Endothelial cell (in vitro differentiated cells): ENCODE measurements at places on chromosomes 1 and 21.

GRCh38 chr1:209648346-209648745, 3.9 kb downstream of the LAMB3 start:
- H3K27ac ChIP-seq = no peak overlapping the region
- H3K36me3 ChIP-seq = no peaks in the 10 kb centered on the region
- no peak overlapping the region for H3K4me3 ChIP-seq
- DNase-seq = no peak

GRCh38 chr1:28985427-28985826, 71.1 kb downstream of the EPB41 start:
- H3K36me3 ChIP-seq = peaks cover 26% of the 10 kb centered on the region
- no peak overlapping the region for H3K4me3 ChIP-seq
- peaks cover 5% of the 10 kb centered on the region for H3K4me1 ChIP-seq
- no peak overlapping the region for H3K27ac ChIP-seq
- no peak for DNase-seq
- peaks cover 2% of the 10 kb centered on the region for H3K27me3 ChIP-seq

DNA sequence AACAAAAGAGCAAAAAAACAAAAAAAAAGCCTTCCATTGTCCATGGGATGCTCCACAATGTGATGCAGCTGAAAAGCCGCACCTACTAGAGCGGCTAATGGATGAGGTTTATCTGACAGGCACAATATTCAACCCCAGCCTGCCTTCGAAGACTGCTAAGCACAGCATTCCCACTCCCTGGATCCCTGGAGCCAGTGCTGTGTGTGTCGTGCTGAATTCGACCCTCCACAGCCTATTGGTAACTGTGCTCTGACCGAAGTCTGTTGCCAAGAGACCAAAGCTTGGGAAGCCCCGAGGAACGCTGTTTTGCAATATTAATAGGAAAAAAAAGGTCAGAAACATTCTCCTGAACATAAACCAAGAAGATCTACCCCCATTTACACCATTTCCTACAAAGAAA, 57.2 kb upstream of the PUM1 start:
- no peak overlapping the region for H3K4me3 ChIP-seq
- no peaks in the 10 kb centered on the region for H3K4me1 ChIP-seq
- no peaks in the 10 kb centered on the region for H3K36me3 ChIP-seq
- H3K27ac ChIP-seq = no peak overlapping the region

DNA sequence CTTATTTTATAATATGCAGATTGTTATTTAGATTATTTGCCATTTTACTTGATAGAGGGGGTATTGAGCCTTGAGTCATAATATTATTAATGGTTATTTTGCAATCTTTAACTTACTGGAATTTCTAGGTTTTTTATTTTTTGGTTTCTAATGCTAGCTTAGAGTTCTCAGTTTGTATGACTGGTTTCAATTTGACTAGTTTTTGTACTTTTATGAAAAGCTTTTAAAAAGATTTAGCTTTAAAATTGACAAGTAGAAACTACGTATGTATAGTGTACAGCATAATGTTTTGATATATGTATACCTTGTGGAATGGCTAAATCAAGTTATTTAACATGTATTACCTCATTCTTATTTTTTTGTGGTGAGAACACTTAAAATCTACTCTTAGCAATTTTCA, 41.5 kb downstream of the CEP350 start:
- H3K27me3 ChIP-seq = peaks cover 2% of the 10 kb centered on the region
- H3K4me3 ChIP-seq = no peak overlapping the region
- no peaks in the 10 kb centered on the region for H3K36me3 ChIP-seq
- no peak for DNase-seq
- H3K4me1 ChIP-seq = no peaks in the 10 kb centered on the region
- no peak overlapping the region for H3K27ac ChIP-seq

- no peaks in the 10 kb centered on the region for H3K36me3 ChIP-seq
- DNase-seq = no peak
- no peaks in the 10 kb centered on the region for H3K27me3 ChIP-seq
- no peak overlapping the region for H3K27ac ChIP-seq
- no peaks in the 10 kb centered on the region for H3K4me1 ChIP-seq
Measured at GRCh38 chr1:103266036-103266435, 157.7 kb upstream of the COL11A1 start.

GRCh38 chr1:160136926-160137200, 14.5 kb upstream of the ATP1A4 start:
- peaks cover 7% of the 10 kb centered on the region for H3K27me3 ChIP-seq
- no peak overlapping the region for H3K4me3 ChIP-seq
- peaks cover 5% of the 10 kb centered on the region for H3K4me1 ChIP-seq
- peaks cover 6% of the 10 kb centered on the region for H3K36me3 ChIP-seq
- H3K27ac ChIP-seq = no peak overlapping the region
- DNase-seq = no peak

DNA sequence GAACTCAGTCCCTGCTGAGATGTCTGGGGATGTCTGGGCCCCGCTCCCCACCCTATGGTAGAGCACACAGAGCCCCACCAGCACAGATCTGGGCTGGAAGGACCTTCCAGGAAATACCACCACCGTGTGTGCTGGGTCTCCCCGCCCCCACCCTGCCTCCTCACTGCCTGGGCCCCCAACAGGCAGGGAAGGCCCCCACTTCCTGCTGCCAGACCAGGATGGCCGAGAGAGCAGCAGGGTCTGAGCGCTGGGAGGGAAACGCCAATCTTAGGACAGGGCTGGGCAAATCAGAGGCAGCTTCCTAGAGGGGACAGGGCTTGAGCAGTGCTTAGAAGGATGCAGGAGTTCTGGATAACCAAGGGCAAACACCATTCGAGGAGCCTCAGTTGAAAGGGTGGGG, 11.9 kb downstream of the ADGRB2 start:
- H3K36me3 ChIP-seq = peaks cover 3% of the 10 kb centered on the region
- H3K27ac ChIP-seq = no peak overlapping the region
- peaks cover 3% of the 10 kb centered on the region for H3K27me3 ChIP-seq
- H3K4me1 ChIP-seq = peaks cover 40% of the 10 kb centered on the region

DNA sequence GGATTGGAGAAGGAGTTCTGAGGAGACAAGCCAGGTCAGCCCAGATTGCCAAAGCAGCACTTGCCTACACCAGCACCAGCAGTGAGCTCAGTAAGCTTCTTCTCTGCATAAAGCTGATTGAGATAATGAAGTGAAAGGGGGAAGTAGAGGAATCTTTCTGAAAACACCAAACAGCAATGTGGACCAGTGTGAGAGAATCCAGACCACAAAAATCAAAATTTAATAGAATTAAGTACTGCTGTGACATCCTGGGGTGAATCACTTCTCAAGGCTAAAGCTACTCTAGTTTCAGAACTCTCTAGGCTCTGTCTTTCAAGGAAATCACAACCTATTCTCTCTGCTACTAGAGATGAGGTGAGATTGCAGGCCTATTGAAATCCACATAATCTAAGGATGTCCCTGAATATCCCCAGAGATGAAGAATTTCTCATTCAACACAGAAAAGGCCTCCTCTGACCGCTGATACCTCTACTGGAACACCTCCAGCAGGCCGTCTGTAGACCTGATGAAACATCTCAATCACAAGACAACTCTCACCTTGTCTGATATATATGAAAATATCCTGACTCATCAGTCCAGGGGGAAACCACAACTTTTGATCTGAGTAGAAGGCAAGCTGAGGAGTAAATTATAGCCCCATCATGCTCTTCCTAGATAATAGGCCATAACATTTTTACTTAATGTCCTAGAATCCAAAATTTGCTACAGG, at the start of gene FCRL4:
Gene FCRL4, minus strand, starts transcription at position 127 of the 709 bp plus-strand sequence. CDS start 141 bp downstream, outside the sequence.
- no peaks in the 10 kb centered on the region for H3K27me3 ChIP-seq
- no peak for DNase-seq
- H3K36me3 ChIP-seq = no peaks in the 10 kb centered on the region
- H3K4me3 ChIP-seq = no peak within 1 kb of the TSS
- H3K27ac ChIP-seq = no peak within 1 kb of the TSS

GRCh38 chr1:213891989-213892902, 95.5 kb upstream of the PROX1 start:
- no peaks in the 10 kb centered on the region for H3K27me3 ChIP-seq
- H3K27ac ChIP-seq = no peak overlapping the region
- H3K4me3 ChIP-seq = no peak overlapping the region
- no peak for DNase-seq
- H3K36me3 ChIP-seq = no peaks in the 10 kb centered on the region
- H3K4me1 ChIP-seq = peaks cover 23% of the 10 kb centered on the region

GRCh38 chr21:42900446-42900845, 7.3 kb downstream of the NDUFV3 start:
- DNase-seq = no peak
- H3K36me3 ChIP-seq = peaks cover 25% of the 10 kb centered on the region
- H3K4me1 ChIP-seq = no peaks in the 10 kb centered on the region
- no peak overlapping the region for H3K4me3 ChIP-seq
- H3K27ac ChIP-seq = no peak overlapping the region

- H3K27me3 ChIP-seq = no peaks in the 10 kb centered on the region
- no peak overlapping the region for H3K27ac ChIP-seq
- no peak overlapping the region for H3K4me3 ChIP-seq
- no peaks in the 10 kb centered on the region for H3K4me1 ChIP-seq
- DNase-seq = no peak
- no peaks in the 10 kb centered on the region for H3K36me3 ChIP-seq
Measured at GRCh38 chr1:90809996-90810395, 92.9 kb upstream of the BARHL2 start.

DNA sequence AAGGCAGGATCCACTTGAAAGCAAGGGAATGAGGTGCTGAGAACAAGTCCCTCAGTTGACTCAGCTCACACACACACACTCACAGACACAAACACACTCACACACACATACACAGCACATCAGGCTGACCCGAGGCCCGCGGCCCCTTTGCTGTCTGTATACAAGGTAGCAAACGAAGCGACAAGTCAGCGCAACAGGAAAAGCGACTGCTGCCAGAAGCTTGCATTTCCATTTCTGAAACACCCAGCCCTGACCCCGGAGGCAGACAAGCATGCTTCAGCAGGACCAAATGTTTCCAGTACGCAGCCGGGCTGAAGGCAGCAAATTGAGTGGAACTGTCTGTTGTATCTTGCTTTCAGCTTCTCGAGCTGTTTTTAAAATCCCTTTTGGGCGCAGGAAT, 501.6 kb downstream of the NPHP4 start:
- DNase-seq = no peak
- no peak overlapping the region for H3K27ac ChIP-seq
- H3K4me3 ChIP-seq = no peak overlapping the region
- no peaks in the 10 kb centered on the region for H3K36me3 ChIP-seq

DNA sequence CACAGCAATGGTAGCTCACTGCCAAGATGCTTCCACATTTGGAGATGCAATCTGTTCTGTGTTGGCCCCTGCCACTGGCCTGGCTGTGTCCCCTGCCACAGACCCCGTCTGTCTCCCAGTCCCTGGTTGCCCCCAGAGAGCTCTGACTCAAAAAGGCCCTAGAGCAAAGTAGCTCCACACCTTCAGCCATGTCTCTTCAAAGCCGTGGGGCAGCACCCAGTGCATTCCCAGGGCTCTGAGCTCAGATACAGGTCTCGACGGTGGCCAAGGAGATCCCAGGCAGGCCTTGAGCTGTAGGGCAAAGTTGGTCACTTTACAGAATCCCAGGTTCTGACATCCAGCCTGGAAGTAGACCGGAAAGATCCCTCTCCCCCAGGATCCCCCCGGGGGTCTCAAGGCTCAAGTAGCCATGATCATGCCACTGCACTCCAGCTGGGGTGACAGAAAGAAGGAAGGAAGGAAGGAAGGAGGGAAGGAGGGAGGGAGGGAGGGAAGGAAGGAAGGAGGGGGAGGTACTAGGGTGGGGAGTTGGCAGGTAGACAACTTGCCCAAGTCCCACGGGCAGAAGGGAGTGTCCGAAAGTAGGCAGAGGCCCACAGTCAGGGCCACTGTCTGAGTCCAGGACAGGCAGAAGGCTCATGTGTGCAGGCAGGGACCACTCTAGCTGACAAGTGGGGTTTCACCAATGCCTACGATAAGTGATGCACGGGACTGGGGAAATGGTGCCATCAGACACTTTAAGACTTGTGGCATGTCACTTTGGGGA, 4.8 kb upstream of the ARF1 start:
- peaks cover 17% of the 10 kb centered on the region for H3K27me3 ChIP-seq
- no peak overlapping the region for H3K4me3 ChIP-seq
- peaks cover 11% of the 10 kb centered on the region for H3K4me1 ChIP-seq
- DNase-seq = no peak

- no peaks in the 10 kb centered on the region for H3K36me3 ChIP-seq
- no peaks in the 10 kb centered on the region for H3K27me3 ChIP-seq
- H3K4me3 ChIP-seq = no peak overlapping the region
- no peak for DNase-seq
- H3K4me1 ChIP-seq = no peaks in the 10 kb centered on the region
Measured at GRCh38 chr21:28152732-28153131, 839.9 kb downstream of the LTN1 start.

DNA sequence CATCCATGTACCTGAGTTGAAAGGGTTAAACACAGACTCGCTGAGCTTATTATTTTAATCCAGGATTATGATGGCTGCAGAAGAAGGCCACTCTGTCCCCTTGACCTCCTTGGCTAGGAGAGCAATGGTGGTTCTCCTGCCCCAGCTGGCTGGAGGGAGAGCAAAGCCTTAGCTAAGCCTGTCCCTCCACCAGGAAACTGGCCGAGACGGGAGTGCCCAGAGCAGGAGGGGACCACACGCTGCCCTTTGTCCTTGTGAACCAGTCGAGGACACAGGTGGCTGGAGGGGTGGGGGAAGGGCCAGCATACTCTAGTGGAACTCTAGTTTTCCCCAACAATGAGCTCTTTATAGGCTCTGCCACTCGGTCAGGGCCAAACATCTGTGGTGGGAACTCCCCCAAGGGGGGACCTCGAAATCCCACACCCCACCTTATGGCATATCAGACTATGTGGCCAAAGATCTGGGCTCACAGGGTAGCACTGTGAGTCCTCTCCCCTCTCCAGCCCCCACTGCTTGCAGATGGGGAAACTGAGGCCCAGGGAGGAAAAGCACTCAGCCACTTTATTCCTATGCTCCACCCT, 12.9 kb downstream of the KIAA1614 start:
- peaks cover 25% of the 10 kb centered on the region for H3K4me1 ChIP-seq
- no peak for DNase-seq
- H3K4me3 ChIP-seq = no peak overlapping the region
- H3K27me3 ChIP-seq = peaks cover 17% of the 10 kb centered on the region
- H3K36me3 ChIP-seq = no peaks in the 10 kb centered on the region

- H3K27ac ChIP-seq = no peak overlapping the region
- no peaks in the 10 kb centered on the region for H3K4me1 ChIP-seq
- no peak overlapping the region for H3K4me3 ChIP-seq
- DNase-seq = no peak
- H3K36me3 ChIP-seq = no peaks in the 10 kb centered on the region
- no peaks in the 10 kb centered on the region for H3K27me3 ChIP-seq
Measured at GRCh38 chr1:61836649-61837048, 94.4 kb downstream of the PATJ start.

GRCh38 chr1:1779320-1779675, 1.0 kb upstream of the NADK start:
- H3K27me3 ChIP-seq = peaks cover 18% of the 10 kb centered on the region
- DNase-seq = no peak
- H3K36me3 ChIP-seq = no peaks in the 10 kb centered on the region
- peak overlapping the region; percentile 92 for H3K4me3 ChIP-seq
- H3K4me1 ChIP-seq = peaks cover 35% of the 10 kb centered on the region
- H3K27ac ChIP-seq = peak overlapping the region; percentile 83

DNA sequence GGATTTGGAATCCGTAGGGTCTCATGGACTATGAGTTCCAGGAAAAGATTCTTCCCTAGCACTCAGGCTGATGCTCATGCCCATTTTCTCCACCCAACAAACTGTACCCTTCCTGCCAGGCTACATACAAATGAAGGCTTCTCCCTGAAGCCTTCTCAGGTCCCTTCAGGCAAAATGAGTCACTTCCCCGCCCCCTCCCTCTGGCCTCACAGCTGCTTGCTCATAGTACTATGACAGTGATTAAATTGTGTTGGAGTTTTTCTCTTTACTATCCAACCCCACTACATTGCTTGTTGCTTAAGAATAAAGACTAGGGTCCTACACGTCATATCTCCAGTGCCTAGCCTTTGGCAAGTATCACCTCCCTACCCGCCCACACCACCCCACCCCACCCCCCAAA, 207.6 kb upstream of the NFIA start:
- H3K36me3 ChIP-seq = no peaks in the 10 kb centered on the region
- H3K27me3 ChIP-seq = no peaks in the 10 kb centered on the region
- DNase-seq = no peak
- peaks cover 8% of the 10 kb centered on the region for H3K4me1 ChIP-seq
- no peak overlapping the region for H3K4me3 ChIP-seq
